Left forelimb (tissue), 1 donor: ENCODE measurements at places on chromosomes 3 and 15.

GRCh38 chr3:141981084-141981483 is 104.6 kb downstream of the ATP1B3 start:
- no peak for DNase-seq

DNA sequence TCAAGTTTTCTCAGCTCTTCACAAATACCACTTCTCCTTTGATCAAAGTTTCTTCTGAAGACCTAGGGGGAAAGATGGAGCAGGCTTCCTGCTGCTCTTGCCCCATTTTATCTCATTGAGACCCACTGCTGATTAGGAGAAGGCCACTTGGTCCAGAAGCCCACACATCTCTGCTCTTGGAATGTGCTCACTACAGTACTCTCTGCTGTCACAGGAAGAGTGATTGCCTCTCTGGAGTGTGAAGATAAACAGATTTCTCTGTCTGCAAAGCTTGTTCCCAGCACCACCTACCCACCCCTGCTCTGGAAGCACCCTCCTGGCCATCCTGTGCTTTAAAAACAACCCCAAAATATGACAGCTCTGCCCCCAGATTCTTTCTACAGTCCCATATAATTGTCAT is 41.3 kb upstream of the PRTG start:
- DNase-seq = no peak

DNA sequence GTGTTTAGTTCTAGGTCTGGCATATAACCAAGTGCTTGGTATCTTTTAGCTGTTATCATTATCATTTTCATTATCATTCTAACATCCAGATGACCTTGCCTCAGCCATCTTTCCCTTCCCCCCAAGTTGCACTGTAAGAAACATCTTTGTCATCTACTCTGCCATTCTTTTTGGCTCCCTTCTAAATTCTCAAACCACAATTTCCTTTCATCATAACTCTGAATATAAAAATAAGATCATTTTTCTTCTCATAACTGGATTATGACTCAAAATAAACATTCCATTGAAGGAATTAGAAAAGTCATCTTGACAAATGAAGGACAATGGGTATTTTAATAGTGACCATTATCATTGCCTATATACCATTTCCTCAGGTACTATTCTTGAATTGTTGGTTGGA is 786.2 kb downstream of the AGBL1 start:
- DNase-seq = no peak

DNA sequence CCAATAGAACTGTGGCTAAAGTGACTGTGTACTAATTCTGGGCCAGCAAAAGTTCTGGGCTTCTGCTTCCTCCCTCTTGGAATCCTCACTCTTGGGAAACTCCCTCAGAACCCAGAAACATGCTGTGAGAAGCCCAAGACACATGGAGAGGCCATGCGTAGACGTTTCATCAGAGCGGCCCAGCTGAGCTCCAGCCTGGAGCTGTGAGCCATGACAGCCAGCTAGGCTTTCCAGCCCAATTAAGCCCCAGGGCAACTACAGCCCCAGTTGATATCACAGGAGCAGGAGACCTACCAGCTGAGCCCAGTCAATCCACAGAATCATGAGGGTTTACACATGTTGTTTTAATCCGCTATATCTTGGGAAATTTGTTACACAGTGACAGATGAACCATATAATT is 43.6 kb upstream of the CNOT10 start:
- DNase-seq = no peak

- DNase-seq = no peak
These were observed 18.6 kb downstream of the SSUH2 start for GRCh38 chr3:8625991-8626390.

DNA sequence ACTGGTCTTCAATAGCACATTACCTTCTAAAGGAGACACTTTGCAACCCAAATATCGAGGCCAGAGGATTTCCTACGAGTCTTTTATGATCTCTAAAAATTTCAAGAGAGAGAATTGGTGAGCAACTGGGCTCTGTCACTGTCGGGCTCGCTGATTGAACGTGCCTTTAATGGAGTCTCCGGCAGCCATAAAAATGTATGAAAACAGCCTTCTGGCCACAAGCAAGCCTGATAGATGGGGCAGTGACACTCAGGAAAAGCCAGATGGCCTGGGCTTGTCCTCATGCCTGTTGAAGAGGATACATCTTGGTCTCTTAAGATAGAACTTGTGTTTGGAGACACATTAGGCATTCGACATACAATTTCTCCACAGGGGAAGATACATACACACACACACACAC is 419.5 kb upstream of the PROK2 start:
- no peak for DNase-seq

- DNase-seq = peak; percentile 51
These were observed 66.9 kb upstream of the SLC6A1 start for GRCh38 chr3:10925436-10926255.

DNA sequence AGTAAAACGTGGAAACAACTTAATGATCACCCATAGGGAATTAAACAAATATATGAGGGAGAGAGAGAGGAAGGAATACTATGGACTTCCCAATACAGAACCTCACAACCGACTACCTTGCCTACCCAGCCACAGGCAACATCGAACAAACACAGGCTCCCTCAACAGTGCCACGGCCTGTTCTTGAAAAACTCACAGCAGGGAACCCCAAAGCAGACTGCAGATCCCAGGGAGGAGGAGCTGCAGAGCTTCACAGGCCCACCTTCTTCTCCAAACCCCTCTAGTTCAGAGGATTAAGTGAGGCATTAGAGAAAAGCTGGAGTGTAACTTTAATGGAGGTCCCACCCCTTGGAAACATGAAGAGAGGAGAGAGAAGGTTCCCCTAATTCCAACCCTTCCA is 110.2 kb downstream of the ST8SIA2 start:
- DNase-seq = no peak

DNA sequence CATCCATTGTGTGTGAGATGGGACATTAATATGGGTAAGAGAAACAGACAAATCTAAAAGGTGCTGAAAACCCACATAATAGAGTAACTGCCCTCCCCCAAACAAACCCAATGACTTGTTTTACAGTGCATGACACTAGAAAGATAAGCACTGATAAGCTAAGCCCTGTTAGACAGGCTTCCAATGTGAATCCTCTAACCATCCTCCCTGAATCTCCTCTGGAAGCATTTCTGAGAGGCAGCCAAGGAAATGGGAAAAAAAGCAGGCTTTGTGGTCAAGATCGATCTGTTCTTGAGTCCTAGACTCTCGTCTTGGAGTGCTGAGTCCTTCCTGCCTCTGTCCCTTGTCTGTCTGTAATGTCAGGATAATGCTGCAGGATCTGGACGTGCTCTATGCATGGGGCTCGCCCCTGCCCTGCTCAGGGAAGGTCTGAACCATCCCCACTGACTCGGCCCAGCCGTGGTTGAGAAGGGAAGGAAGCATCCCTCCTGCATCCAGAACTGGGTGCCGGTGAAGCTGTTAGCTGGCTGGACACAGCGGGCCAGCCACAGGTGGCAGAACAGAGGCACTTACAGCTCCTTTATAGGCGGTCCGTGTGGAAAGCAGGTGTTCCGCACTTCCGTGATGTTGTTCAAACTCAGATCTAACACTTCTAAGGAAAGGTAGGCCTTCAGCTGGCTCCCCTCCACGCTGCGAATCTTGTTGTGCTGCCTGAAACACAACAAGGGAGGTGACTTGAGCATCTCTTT is 84.1 kb downstream of the LRIG1 start:
- no peak for DNase-seq

DNA sequence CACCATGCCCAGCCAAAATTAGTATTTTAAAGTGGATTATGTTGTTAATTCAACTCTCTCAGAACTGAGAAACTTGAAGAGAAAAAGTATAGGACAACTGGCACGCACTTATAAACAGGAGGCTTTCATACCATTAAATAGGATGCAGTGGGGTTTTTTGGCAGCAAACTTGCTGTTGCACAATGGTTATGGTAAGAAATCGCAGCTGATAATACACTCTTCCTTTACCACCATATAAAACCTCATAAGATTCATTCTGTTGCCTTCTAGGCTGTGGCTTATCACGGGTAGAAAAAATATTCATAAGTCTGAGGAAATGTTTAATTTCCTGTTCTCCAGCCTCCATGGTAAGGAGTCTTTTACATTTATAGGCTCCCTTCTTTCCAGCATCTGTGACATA is 95.3 kb downstream of the TMCO5A start:
- DNase-seq = no peak

- DNase-seq = peak; percentile 76
These were observed 51.0 kb upstream of the SSR3 start for GRCh38 chr3:156605686-156606605.

- no peak for DNase-seq
These were observed 85.7 kb upstream of the EIF1B start for GRCh38 chr3:40223856-40224255.

DNA sequence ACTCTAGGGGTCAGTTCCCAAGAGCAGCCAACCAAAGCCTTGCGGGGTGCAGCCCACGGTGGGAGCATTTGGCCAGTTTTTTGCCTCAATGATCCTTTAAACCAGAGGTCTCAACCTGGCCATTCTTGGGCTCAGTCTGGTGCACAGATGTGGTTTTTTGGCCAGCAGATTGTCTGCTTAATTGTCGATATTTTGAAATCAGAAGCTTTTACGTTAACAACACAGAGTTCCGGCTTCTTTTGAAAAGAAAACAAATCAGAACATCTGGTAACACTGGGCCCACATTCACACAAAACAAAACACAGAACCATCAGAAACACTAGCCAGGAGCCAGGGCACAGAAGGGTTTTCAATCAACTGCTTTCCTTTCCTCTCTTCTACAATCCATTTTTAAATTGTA is 127.7 kb downstream of the XXYLT1 start:
- no peak for DNase-seq

- DNase-seq = no peak
These were observed 147.9 kb upstream of the DPH6 start for GRCh38 chr15:35693886-35694285.

GRCh38 chr3:133441867-133442270 is 42.0 kb downstream of the BFSP2 start:
- DNase-seq = no peak

DNA sequence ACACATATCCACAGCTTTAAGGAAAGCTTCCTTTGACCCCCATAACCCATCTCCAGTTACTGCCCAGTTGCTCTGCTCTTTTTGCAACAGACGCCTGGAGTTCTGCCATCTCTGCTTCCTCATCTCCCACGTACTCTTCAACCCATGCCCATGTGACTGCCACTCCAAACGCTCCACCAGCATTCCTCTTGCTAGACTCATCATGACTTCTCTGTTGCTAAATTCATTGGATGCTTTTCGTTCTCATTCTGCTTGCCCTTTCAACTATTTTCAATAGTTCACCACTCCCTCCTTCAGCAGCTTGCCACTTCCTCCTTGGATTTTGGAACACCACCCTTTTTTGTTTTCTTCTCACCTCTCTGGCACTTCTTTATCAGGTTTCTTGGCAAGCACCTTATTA is 2.7 kb upstream of the KNSTRN start:
- no peak for DNase-seq

- no peak for DNase-seq
These were observed 5.9 kb downstream of the PDCD10 start for GRCh38 chr3:167728632-167729323.

DNA sequence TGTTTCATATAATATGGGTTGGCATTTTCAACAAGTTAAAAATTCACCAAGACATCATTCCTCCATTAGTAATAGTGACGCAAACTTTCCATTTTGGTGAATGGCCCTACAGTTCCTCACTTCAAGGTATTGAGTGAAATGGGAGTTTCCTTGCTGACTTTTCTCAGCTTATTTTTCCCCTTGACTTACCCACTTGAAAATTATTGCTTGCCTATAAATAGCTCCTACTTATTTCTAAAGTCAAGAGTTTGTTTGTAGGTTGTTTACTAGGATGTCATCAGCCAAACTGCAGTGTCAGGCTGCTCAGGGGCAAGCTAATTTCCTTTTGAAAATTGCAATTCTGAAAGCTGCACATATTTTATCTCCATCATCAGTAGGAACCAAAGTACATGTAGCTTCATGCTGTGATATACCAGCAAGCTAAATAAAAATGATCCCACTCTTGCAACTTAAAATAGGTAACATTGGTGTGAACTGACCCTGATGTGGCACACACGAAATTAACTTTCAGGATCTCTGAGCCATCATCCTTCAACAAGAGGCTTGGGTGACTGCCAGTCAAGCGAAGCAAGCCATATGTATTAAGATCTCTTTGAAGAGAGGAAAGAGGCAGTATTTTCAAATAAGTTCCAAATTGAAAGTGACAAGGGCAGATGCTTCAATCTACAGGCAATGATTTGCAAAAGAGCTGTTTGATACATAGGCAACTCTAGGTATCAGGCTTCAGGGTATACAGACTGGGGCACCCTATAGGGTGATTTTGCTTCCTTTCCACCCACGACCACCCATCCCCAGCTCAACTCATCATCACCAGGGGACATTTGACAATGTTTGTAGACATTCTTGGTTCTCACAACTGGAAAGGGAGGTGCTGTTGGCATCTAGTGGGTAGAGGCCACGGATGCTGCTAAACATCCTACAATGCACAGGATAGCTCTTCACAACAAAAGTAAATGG is 66.8 kb upstream of the RASGRP1 start:
- DNase-seq = no peak

DNA sequence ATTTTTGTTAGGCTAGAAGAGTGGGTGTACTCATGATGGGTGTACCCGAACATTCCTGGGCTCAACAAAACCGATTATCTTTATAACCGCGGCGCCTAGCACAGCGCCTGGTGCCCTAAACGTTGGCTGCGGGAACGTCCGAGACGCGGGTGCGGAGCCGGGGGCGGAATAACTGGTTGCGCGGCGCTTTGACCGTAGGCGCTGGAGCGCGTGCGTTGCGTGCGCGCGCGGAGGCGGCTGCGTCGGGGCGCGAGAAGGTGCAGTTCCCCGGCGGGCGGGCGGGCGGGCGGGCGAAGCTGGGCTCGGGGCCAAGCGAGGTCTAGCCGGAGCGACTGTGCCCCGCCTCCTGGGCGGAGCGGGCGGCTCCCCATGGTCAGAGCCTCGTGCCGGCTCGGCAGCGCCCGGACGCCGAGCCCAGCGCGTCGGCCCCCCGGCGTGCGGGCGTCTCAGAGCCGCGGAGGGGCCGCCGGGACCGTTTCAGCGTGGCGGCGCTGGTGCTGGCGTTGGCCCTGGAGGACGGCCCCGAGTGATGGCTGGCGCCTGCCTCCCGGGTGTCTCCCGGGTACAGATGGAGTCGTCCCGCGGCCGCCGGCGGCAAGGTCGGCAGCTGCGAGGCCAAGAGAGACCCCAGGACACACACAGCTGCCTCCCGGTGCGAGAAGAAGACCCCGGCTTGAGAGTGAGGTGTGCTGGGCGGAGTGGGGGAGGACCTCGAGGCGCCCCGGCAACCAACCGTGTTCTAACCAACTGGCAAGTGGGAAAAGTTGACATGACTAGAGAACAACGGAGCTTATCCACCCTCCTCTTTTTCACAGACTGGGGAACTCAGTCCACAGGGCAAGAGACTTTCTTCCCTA is at the start of gene PLAAT1:
TSS of gene PLAAT1 (plus strand) at position 373 of the 857 bp plus-strand sequence. CDS start 14,429 bp downstream, outside the sequence.
- peak; percentile 82 for DNase-seq

DNA sequence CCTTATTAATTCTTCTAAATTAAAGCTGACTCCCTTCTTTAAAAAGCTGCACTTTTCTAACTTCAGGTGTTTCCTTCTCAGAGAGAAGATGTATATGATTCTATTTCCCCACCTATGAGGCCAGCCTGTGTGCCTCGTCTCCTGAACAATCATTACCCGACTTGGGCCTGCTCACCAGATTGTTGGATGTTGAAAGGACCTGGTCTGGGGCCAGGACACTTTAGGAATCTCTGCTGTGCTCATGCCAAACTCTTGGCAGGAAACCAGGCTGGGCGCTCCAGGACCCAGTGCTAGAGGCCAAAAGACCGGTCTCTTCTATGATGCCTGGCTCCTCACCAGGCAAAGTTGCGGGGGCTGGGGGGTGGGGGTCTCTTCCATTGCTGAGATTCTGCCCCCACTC is 16.9 kb upstream of the LRRC31 start:
- DNase-seq = no peak

GRCh38 chr3:18098960-18099587 is 326.1 kb downstream of the SATB1 start:
- DNase-seq = no peak

- DNase-seq = no peak
These were observed 619.9 kb upstream of the SUCLG2 start for GRCh38 chr3:68274286-68274685.
